Caudate nucleus (tissue), 63 donors: ENCODE measurements at places on chromosomes 2 and 18.

- DNase-seq: no peak
These were observed 223.2 kb upstream of the PIK3C3 start for GRCh38 chr18:41731884-41732283.

GRCh38 chr2:230711224-230711623 lies 1.4 kb upstream of the CAB39 start:
- DNase-seq: no peak

DNA sequence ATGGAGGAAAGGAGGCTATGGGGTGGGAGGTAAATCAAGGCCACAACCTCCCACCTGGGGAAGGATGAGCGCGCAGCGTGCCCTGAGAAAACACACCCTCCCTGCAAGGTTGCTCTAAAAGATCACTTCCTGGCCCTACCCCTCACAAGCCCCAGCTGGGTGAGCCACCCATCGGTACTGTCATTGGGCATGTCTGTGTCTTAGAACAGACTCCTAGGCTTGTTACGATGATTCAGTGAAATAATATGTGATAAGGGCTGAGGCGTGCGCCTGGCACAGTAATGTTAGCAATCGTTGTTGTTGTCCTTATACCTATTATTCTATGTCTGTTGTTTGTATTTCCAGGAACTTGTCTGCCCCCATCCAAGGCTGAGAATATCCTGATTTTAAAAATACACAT lies 175.1 kb downstream of the ZFP36L2 start:
- no peak for DNase-seq

DNA sequence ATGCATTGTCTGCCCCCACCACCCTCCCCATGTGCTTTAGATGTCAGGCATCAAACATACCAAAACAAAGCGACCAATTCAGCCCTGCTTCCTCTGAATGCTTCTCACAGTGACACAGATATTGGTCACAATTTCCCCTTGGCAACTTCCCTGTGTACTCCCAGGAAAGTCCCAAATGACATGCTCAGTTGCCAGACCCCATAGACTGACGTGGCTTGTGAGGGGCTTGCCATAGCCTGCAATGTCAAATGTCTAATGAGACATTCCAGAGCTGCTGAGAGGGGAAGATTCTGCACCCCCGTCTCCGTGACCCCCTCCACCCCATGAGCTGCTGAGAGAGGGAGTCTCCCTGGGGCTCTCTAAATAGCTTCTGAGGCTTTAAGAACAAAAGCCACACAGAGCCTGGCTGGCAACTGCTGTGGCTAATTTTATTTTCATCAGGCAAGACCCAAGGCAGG lies 47.3 kb downstream of the RFTN2 start:
- DNase-seq: peak; percentile 25

GRCh38 chr2:29196792-29197788 lies 81.9 kb downstream of the CLIP4 start:
- DNase-seq: peak; percentile 36

DNA sequence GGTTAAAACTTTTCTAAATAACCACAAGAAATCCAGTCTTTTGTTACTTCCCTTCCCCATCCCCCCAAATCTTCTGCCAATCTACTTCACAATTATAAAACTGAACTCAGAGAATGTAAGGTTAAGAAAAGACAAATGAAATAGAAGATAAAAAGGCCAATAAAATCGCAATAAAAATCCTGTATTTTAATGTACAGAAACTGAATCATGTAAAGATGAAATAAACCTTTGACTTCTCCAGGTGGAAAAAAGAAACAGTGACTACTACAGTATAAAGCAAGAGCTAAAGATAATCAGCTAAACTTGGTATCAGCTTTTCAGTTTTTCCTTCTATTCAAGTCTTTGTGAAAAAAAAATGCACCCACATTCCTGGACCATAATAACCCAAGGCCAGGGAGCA lies 1.7 kb downstream of the SYT4 start:
- no peak for DNase-seq

GRCh38 chr2:20181761-20182160 lies 43.2 kb downstream of the SDC1 start:
- DNase-seq: no peak

GRCh38 chr18:5841518-5841917 lies 53.8 kb downstream of the TMEM200C start:
- no peak for DNase-seq

GRCh38 chr18:24840640-24841039 lies 380.2 kb downstream of the HRH4 start:
- no peak for DNase-seq

DNA sequence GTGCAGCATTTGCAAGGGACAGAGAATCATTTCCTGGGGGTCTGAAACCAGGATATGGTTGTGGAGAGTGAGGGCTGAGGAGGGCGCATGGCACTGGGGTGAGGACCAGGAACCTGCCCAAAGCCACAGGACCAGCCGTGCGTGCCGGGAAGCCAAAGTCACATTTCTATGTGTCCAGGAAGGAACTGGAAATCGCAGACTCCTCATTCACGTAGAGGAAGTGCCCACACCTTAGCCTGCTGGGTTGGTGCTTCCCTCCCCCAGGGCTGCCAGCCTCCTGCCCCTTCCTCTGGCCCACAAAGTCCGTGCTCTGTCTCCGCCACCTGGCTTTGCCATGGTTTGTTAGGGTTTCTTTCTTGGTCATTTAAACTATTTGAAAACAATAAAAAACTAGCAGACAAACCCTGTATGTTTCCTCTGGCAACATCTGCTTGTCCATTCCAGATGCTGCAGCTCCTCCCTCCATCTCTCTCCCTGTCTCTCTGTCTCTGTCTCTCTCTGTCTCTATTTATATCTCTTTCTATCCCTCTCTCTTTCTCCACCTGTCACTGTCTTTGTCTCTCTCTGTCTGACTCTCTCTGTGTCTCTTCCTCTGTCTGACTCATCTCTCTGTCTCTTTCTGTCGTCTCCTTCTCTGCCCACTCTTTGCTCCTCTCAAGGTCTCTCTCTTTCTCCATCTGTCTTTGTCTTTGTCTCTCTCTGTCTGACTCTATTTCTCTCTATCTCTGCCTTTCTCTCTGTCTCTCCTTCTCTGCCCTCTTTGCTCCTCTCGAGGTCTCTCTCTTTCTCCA lies 163.2 kb upstream of the TPO start:
- DNase-seq: no peak

GRCh38 chr2:169693360-169693759 lies 845 bp downstream of the CFAP210 start:
- DNase-seq: no peak

GRCh38 chr2:214591366-214591765 lies 180.5 kb downstream of the VWC2L start:
- no peak for DNase-seq

- no peak for DNase-seq
These were observed 56.0 kb downstream of the ADI1 start for GRCh38 chr2:3463186-3463835.

DNA sequence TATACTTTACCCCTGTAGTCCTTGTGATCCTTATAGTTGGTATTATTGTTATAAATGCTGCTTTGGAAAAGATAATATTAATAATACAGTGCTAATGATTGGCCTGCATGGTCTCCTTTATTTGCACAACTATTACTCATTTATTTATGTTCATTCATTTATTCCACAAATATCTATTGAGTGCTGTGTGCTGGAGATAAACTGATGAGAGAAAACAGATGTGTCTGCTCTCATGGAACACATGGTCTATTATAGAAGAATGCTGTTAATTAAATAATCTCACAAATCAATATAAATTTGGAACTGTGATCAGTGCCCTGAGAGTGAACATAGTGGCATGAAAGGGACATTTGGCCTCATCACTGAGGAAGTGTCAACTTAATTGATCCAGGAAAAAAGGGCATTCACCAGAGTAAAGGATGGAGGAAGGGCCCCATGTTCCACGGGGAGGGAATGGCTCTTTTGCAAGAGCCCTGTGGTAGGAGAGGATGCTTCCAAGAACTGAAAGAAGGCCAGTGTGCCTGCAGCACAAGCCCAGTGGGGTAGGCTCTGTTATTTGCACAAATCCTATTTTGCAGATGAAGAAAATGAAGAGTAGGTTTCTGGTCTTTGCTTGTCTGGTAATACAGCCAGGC lies 91.5 kb upstream of the STK39 start:
- no peak for DNase-seq

- peak; percentile 89 for DNase-seq
These were observed at the start of gene AGAP1 for GRCh38 chr2:235493775-235494715. AGAP1 (plus strand) TSS chr2:235494043.

GRCh38 chr2:113791697-113792590 lies 35.5 kb upstream of the SLC35F5 start:
- DNase-seq: no peak

GRCh38 chr2:208006833-208007232 lies 18.5 kb downstream of the PLEKHM3 start:
- DNase-seq: no peak

DNA sequence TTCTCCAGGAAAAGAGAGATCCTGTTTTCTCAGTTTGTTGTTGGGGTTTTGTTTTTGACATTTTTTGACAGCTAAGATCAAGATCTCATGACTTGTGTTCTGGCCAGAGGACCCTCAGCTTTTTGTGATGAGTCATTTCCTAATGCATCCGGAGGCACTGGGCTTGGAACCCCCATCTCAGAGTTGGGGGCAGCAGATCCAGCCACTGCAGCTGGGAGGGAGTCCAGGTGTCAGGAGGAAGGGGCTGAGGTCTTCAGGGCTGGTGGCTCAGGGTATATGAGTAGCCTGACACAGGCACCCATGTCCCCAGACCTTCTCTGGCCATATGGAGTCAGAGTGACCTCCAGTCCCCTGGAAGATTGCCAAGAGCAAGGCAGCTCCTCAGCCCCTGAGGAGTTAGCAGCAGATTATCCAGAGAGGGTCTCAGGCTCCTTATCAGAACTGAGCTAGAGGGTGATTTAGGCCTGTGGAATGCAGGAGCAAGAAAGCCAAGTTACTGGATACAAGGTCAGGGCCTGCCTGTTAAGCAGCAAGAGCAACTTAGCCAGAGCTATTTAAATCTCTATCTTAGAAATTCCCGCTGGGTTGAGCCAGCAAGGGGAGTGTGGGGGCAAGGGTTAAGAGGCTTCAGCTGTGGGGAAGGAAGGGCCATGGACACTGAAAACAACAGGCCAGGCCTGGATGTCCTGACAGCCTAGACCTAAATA lies 62.4 kb downstream of the TANC1 start:
- DNase-seq: no peak

GRCh38 chr2:61816480-61817355 lies 37.1 kb downstream of the FAM161A start:
- no peak for DNase-seq

GRCh38 chr2:176130147-176130956 lies 847 bp downstream of the HOXD8 start:
- DNase-seq: no peak

GRCh38 chr18:10169064-10169562 lies 255.3 kb downstream of the VAPA start:
- no peak for DNase-seq

GRCh38 chr18:36301884-36302283 lies 4.4 kb downstream of the FHOD3 start:
- DNase-seq: no peak

- no peak for DNase-seq
These were observed 1.3 kb downstream of the STK39 start for GRCh38 chr2:168246072-168246482.

DNA sequence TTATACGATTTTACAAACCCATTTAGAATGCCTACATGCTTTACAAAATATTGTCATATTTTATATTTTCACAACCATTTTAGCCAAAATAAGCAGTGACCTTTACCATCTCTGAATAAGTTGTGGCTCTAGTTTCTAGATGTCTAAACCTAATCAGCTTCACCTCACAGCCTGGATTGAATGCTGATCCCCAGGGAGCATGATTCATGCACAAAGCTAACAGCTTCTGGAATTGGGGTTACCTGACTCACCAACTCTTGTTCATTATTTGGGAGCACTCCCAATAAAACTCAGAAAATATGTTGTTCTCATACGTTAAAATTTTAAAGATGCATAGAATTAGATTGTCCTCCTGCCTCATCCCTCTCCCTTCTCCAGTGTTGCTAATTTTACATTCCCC lies 611.7 kb upstream of the NETO1 start:
- no peak for DNase-seq

GRCh38 chr18:76977108-76977621 lies 154.8 kb downstream of the ZNF236 start:
- DNase-seq: no peak
